ENCODE measurements at places on chromosomes 16 and 17.

DNA sequence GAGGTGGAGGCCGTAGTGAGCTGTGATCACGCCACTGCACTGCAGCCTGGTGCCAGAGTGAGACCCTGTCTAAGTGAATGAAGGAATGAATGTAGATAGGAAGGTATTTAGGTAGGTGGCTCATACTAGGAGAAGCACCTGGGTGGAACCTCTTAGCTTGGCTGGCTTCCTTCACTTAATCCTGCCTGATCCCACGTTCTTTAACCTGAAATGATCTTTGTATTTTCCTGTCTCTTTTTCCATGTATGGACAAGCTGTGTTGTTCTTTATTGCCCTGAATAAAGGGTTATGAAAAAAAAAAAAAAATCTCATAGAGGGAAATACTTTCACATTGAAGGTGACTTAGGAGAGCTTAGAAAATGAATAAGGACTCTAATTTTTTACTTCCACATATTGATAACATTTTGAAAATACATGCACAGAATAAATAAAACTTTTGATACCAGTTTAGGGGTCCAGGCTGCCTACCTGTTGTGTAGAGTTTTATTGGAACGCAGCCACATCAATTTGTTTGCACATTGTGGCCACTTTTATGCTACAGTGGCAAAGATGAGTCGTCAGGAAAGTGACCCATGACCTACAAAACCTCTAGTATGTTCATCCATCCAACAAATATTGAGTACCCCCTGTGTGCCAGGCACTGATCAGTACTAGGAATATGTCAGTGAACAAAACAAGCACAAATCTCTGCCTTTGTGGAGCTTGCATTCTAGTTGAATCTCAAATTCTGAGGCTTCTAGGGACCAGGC lies 44.6 kb downstream of the VPS35L start:
- no peak for DNase-seq

- no peak for DNase-seq
Measured at GRCh38 chr16:69566981-69567680, 1.4 kb downstream of the NFAT5 start.

GRCh38 chr17:2613089-2613808 lies 19.8 kb downstream of the PAFAH1B1 start:
- no peak for DNase-seq

GRCh38 chr16:68257906-68258800 lies 6.2 kb upstream of the SLC7A6 start:
- no peak for DNase-seq

DNA sequence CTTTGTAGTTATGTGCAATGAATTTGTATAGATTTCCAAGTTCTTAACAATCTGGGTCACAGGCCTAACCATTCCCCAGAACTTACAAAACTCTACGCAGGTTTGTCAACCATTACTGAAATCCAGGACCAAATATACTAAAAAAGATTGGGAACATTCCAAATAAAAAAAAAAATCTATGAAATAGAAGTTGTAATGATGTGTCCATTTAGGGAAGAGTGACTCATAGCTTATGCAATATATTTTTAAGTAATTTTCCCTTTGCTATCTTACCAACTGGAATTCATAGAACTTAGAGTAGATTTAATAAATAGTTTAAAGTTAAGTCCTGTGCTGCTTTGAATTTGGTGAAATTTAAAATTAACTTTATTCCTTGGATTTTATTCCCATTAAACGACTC lies 393.2 kb downstream of the PMP22 start:
- DNase-seq, result no peak

GRCh38 chr16:785563-786535 lies 2.3 kb downstream of the RPUSD1 start:
- DNase-seq, result no peak

- DNase-seq, result no peak
Measured at GRCh38 chr16:48617711-48618148, 7.8 kb upstream of the N4BP1 start.

GRCh38 chr16:82753821-82754220 lies 127.1 kb downstream of the CDH13 start:
- no peak for DNase-seq
